ENCODE measurements at places on chromosomes 1 and 21.
A peak's percentile ranks its signal among the peaks of the same experiment; 100 is the strongest.

- DNase-seq, result no peak
These were observed 57.2 kb upstream of the SGIP1 start for GRCh38 chr1:66476774-66477173.

- DNase-seq, result no peak
These were observed 11.9 kb downstream of the FCRL4 start for GRCh38 chr1:157585984-157586383.

DNA sequence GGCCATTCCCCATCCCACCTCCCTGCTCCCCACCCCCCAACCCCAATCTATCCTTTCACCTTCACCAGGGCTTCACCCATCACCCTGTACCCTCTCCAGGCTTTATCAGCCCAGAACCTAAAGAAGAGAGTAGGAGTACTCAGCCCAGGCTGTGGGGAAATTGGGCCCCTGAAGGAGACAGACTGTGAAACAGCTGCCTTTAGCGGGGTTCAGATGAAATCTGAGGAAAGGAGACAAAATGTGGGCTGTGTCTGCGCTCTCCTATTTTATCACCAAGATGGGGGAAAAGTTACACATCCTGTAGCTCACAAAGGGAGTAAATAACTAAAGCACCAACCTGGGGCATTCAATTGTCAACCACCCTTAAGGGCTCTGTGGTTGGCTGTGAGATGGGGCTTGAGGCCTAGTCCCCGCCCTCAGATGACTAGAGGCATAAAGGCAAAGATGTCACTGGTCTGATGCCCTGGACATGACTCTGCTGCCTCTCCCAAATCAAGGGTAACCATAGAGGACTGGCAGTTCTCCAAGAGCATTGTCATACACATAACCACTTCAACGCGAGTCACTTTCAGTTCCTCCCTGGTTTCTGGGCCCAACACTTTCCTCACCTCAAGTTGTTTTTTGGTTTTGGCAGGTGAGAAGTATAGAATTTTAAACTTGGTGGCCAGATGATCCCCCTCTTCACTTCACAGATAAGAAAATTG, 30.0 kb downstream of the SLC27A3 start:
- peak; percentile 70 for DNase-seq

DNA sequence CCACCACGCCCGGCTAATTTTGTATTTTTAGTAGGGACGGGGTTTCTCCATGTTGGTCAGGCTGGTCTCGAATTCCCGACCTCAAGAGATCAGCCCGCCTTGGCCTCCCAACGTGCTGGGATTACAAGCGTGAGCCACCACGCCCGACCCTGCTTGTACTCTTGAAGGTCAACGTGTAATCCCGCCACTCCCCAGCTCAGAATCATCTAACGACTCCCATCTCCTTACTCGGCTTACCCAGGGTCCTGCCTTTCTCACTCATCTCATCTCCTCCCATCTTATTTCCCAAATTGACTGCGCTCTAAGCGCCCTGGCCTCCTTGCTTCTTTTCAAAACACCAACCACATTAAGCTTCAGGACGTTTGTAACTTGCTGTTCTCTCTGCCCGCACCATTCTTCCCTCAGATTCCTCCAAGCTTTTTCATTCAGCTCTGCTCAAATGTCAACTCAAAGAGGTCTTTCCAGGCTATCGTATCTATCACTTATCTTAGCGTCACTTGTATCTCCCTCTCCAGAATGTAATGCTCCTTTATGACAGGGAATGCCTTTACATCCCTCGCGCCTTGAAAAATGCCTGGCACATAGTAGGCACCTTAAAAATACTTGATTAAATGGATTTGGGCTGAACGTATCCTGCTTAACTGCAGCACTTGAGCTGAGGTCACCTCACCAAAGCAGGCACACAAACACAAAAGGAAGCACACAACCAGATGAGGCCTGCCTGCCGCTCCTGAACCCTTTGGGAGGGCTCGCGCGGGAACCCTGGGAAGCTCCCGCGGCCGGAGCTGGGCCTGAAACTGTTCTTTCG, 1.4 kb upstream of the USP1 start:
- no peak for DNase-seq

GRCh38 chr1:42005530-42005929, 86.8 kb upstream of the HIVEP3 start:
- no peak for DNase-seq

GRCh38 chr21:44304877-44305293, 5.0 kb downstream of the PFKL start:
- peak; percentile 64 for DNase-seq

GRCh38 chr1:15946571-15947381, 29.1 kb downstream of the ZBTB17 start:
- no peak for DNase-seq

GRCh38 chr21:45448810-45449657, 44.1 kb downstream of the COL18A1 start:
- no peak for DNase-seq

GRCh38 chr1:97337250-97338030, 583.4 kb downstream of the DPYD start:
- DNase-seq, result no peak

DNA sequence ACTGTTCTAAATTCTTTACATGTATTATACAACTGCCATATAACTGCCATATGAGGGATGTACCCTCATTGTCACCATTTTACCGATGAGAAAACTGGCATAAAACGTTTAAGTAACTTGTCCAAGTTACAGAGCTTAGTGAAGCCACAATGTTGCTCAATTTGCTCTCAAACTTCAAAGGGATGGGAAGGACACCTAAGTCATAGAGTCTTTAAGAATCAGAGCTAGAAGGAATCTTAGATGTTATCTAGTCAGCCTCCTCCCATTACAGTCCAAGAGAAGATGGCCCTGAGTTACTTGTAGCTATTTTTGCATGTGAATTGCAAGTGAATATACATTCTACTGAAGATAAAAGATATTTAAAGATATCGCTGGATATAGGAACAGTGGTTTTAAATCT, 31.7 kb downstream of the SELL start:
- no peak for DNase-seq

DNA sequence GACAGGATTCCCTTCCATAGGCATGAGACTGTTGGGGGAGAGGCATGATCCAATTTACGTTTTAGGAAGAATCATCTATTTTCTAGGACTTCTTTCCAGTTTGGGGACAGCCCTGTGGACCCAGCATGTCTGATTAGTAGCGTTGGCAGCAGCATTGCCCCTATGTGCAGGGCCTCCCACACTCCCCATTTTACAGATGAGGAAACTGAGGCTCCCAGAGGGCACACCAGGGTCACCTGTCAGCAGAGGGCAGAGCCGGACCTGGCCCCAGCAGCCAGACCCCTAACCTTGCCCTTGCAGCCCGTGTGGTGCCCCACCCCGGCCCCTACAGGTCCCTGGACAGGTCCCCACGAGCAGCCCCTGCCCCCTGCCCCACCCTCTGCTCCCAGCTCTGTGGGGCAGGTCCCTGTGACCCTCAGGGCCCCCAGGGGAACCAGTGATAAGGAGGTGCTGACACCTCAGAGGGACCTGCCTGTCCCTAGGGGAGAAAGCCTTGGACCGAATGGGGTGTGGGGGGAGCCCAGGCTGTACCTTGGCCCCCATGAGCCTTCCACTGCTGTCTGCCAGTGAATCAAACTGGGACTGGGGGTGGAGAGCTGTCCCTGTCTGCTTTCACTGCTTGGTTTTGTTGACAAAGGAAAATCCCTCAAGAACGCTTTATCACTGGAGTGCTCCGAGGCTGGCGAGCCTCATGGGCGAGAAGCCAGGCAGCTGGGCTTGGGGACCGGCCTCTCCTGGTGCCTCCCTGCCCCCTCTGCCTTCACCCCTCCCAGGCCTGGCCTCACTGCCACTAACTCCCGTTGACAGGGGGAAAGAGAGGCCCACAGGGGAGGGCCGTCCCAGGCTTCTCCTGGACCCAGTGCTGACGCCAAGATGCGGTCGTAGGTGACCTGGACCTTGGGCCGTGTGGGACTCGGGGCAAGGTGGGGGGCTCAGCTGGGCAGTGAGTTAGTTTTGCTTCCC, 39.4 kb upstream of the CCDC27 start:
- no peak for DNase-seq

DNA sequence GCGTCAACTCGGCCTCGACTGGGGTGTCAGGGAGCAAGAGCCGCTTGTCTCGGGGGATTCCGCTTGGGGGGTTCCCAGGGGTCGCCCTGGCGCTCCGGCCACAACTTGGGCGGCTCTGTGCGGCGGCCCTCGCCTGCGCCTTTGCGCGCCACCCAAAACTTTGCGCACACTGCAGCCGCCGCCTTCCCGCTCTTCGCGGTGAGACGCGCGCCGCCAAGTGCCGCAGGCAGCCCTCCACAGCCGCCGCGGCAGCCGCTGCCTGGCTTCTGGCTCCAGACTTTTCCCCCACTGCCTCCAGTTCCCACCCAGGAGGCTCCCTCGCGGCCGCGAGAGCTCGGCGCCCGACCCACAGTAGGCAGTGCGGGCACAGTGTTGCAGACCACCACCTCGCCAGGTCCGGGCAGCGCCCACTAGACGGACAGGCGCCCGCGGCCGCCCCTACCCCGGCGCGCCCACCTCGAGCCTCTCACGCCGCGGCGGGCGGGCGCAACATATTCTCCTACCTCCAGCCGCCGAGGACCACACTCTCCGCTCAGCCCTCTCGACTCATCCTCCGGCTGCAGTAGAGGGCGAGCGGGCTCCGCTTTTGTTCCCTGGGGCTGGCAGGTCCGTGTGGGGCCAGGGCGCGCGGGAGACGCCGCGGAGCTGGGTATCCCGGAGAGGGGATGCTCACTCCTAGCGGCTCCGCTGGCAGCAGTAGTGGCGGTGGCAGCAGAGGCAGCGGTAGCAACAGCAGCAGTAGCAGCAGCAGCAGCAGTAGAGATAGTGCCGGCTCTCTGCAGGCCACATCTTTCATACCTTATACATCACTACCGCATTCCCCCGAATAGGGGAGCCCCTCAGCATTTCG, 296.6 kb downstream of the OMA1 start:
- no peak for DNase-seq

DNA sequence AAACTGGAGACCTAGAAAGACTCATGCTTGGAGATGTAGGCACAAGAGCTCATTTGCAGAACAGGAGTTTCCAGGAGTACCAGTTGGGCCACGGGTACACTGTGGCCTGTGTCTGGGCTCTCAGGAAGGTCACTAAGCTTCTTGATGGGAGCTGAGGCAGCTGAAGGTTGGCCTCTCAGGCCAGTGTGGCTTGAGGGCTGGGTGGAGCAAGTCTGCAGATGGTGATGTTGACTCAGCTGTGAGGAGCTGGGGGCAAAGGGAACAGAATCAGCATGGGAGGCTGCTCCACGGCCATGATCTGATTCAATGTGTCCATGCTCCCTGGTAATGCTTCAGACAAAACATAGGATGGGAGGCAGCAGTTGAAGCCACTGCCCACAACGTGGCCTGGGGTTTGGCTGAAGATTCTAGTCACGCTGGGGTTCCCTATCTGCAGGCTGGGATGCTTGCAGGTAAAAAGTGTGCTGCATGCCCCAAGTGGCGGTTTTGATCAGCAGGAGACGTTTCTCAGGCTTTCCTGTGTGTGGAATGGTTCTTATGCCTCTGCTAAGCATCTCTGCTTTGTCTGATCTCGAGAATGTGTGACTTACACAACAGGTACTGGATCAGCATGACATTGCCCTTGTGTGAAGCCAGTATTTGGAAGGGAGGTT, 15.4 kb upstream of the TENT5C start:
- DNase-seq, result no peak

DNA sequence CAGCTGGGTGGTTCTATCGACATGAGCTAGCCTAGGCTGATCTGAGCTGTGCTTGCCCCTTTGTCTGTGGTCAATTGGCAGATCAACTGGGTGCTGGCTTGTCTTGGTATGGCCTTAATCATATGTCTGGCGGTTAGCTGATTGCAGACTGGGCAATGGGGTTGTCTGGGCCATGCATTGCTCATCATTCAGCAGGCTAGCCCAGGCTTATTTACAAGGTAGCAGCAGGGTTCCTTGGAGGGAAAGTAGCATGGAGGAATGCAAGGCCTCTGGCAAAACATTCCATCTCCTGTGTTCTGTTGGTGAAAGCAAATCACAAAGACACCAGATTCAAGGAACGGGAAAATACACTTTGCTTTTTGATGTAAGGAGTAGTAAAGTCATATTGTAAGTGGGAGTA, 84.0 kb upstream of the IVNS1ABP start:
- no peak for DNase-seq

- no peak for DNase-seq
These were observed 26.2 kb downstream of the ATP1B1 start for GRCh38 chr1:169132512-169133227.

GRCh38 chr1:153608089-153608682, 4.8 kb downstream of the S100A16 start:
- no peak for DNase-seq

DNA sequence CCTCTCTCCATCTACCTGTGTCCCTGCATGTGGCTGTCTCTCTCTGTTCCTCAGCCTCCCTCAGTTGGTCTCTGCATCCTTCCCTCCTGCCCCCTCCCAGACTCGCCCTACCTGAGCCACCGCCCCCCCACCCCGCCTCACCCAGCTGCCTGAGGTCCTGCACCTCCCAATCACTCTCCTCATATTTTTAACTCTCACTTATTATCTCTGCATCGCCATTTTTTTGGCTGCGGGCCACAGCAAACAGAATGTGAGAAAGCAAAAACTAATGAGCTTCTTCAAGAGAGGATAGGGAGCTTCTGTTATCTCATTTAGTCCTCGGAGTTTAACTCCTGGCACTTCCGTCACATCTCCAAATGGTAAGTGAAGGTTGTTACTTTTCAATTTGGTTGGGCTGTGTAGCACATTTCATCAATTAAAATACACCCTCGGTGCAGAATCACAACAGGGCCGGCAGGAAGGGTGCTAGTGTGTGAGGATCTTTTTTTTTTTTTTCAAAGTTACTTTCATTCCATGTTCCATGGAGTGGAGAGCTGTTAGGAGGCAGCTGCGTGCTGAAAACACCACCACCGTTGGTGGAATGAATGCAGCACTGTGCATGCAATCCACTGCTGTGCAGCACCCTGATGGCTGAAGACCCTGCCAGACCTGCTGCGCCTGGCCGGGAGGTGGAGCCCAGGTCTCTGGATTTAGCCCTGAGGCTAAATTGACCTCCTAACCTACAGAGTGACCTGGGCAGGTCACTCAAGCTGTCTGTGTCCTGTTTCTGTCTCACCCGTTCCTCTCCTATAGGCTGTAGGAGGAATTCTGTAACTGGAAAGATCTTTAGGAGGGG, 157.2 kb upstream of the NFIA start:
- DNase-seq, result no peak

All from CD4-positive, alpha-beta T cell treated with Interleukin-6 for 4 hours (primary cell).